ENCODE measurements at places on chromosomes 12 and 14.

DNA sequence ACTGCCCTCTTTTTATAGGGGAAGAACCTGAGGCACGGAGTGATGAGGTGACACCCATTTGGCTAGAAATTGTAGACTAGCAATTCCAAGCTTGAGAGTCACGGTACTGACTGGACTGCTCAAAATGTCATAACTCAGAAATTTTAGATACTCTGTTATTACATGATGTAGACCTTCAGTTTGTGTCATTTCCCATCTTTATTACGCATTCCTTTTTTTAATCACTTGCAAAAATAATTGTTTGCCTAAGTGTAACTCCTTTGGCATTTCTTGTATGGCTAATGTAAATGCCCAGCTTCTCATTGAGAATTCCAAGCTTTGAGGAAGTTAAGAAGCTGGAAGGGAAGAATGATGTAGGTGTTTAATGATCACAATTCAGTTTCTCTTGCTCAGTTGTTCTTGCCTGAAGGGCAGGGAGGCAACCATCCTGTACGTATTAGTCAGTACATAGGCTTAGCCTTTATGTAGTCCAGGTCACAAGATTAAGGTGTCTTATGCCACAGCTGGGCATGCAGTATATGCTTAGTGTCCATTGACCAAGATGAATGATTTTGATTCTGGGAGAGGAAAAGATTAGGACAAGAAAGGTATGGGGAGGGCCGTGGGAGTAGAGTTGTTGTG lies 68.2 kb upstream of the EVL start:
- no peak for DNase-seq

- DNase-seq: no peak
These were observed 375.5 kb downstream of the RAD51B start for GRCh38 chr14:68195126-68195525.

- no peak for DNase-seq
These were observed 194.5 kb downstream of the C12orf75 start for GRCh38 chr12:105524961-105525360.

DNA sequence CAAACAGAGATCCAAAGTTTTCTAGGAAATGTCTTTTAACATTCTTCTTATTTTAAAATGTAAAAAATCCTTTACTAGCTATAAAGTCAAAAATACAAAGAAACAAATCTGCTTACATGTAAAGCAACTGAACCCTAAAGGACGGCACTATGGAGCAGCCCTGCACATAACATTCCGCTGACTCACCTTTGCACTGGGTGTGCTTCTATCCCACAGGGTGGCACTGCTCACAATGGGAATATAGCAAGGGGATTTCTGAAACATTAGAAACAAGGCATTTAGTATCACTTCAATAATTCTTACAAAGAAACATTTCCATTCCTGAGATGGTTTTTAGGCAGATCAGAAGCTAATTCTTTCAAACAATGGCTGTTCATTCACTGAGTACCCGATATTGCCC lies 94.3 kb downstream of the C12orf42 start:
- no peak for DNase-seq

DNA sequence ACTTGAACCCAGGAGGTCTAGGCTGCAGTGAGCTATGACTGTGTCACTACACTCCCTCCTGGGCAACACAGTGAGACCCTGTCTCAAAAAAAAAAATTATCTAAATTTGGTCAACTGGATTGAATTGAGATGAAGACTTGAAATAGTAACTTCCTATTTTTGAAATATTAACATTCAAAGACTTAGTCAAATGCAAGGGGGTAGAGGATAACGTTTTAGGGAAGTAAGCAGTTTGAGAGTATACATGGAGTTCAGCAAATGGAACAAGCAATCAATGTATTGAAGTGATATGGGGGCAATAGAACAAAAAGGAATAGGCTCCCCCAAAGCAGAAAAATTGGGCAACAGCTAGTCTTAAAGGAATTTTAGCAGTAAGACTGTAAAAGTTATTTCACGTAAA lies 4.6 kb upstream of the MFAP5 start:
- no peak for DNase-seq

DNA sequence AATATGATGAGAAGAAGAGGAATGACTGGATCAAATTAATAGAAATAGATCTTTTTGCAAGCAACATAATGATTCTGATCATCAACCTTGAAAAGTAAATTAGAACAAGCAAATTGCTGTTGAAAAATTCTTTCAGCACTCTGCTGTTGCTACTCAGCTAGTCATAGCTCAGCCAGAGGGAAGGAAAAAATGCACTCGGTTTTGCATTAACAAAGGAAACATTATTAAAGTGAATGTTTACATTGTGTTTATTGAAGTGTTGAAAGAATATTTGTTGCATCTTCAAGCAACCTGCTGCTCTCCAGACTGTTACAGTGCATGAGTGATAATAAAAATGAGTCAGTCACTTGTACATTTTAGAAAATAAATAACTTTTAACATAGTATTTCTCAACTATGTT lies 26.5 kb downstream of the AP5M1 start:
- DNase-seq: no peak

GRCh38 chr14:37150414-37150813 lies 22.0 kb downstream of the SLC25A21 start:
- DNase-seq: no peak

GRCh38 chr14:30991408-30991807 lies 34.0 kb upstream of the AP4S1 start:
- no peak for DNase-seq

- DNase-seq: no peak
These were observed 6.4 kb downstream of the SERPINA6 start for GRCh38 chr14:94316692-94317091.

DNA sequence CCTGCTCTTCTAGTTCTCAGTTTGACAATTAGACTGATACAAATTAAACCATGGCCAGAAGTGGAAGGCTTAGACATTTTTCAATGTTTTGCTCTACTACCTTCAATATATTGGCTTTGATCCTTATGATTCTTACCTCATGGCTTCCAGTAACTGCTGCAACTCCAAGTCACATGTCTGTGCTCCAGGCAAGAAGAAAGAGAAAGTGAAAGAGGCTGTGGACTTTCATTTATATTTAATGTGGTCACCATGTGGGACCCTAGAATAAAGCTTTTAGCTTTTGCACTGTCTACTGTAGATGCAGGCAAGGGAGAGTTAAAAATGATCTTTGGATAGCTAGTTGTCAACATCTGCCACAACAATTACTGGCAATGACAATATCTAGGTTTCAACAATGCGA lies 214.3 kb upstream of the PDE3A start:
- DNase-seq: no peak

DNA sequence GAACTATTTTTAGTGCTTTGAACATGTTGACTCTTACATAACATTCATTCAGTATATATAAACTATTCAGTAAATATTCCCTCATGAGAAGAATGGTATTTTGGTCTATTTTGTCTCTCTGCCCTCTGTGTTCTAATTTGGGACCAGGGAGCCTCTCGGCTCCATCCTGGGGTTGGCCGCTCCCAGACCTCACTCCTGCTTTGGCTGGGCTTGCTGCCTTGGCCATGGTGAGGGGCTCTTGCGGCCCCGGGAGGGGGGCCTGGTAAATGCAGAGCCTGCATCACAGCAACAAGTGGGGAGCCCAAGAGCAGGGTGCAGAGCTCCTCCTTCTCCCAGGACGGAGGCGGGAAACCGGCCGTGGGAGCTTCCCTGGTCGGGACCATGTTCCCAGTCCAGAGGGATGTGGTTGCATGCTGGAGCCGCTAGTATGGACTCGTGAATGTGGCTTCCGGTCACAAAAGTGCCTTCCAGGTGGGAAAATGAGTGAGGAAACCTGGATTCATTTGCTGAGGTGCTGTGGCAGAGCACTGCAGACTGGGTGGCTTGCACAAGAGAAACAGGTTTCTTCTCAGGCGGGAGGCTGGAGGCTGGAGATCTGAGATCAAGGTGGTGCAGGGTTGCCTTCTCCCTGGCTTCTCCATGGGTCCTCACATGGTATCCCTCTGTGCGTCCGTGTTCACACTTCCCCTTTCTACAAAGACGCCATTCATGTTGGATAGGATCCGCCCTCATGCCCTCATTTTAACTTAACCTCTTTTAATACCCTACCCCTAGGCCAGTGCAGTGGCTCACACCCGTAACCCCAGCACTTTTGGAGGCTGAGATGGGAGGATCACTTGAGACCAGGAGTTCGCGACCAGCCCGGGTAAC lies 250.2 kb downstream of the CACNA1C start:
- DNase-seq: no peak

DNA sequence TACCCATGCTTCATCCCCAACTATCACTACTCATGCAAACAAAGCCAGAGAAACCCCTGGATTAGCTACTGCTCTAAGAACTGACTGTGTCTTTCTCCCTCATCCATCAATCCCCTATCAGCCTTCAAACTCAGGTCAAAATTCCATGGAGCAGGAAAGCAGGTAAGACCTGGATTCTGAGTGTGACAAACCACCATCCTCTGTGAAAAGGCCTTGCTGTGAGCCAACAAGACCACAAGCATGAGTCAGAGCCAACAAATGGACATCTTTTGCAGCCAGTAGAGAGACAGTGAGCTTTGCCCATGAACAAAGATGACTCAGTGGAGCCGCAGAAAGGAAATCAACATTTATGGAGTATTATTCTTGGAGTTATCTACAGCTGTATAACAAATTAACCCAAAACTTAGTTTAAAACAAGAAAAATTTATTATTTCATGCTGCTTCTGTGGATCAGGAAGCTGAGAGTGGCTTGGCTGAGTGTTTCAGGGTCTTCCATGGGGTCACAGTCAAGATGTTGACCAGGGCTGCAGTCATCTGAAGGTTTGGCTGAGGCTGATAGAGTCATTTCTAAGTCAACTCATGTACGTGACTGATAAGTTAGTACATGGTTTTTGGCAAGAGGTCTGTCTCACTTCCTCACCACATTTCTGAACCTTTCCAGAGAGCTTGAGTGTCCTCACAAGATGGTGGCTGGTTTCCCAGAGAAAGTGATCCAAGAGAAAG lies 61.1 kb downstream of the PITPNM2 start:
- no peak for DNase-seq

DNA sequence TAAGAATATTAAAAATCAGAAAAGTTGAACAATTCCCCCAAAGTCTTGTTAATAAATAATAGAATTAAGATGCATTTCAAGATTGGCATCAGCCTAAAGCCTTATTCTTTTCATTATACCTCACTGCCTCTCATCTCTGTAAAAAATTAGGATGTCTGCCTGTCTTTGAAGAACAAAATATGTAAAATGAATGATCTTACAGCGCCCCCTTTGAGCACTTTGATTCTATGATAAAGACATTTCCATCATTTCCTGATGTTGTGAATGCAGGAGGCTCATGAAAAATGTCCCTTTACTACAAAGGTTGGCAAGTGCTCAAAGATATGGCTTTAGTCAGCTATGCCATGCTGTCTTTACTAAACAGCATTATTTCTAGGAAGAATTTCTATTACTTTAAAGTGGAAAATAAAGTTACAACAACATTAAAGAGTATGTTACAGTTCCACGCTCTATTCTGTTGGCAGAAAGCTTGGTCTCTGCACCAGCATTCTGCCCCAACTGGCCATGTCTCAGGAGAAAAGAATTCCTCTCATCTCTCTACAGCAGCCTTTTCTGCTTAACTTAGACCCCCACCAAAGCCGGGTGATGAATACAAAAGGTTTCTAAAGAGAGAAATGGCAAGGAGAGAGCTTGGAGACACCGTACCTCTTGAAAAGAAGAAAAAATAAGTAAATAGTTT lies 95.1 kb downstream of the LLPH start:
- no peak for DNase-seq

DNA sequence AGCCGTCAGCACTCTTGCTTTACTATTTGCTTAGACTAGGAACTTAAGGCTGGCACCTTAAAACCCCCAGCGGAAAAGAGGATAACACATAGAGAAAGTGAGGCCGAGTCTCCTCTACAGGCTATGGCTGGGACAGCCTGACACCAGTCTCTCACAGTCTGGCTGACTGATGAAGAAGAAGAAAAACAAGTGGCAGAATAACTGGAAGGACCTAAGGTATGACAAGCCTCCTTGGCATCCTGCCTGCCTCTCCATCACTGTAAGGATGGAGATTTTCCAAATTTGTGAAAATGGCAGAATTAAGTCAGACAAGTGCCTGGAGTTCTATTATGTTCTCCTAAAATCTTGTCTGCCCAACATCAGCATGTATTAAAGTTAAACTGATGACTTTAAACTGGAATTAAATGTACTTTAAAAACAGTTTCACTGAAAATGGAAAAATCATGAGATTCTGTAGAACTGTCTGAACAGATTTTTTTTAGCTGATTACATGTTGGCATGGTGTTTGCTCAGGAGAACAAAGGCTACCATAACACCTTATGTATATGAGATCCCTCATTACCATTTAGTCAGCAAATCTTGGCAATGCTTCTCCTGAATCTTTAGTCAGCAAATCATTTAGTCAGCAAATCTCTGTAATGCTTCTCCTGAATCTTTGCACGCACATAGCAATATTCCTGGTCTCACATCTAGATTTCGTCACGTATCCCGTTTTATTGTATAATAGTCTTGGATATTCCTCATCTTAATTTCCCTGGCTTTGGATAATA lies 140.3 kb upstream of the AEBP2 start:
- no peak for DNase-seq

DNA sequence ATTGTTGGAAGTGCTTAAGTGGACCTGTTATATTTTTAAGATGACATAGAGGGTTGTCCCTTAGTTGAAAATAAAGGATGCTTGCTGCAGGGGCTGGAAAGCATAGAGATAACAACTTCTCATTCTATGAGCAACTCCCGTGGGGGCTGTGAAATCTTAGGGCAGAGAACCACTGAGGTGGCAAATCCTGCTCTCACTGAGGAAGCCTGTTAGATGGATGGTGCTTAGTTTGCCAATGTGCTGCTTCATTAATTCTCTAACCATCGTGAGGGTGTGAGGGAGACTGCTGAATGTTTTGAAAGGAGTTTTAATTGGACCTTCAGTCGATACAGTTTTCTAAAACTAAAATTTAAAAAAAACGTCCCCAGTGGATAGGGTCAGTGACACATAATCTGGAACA lies 46.5 kb downstream of the PTPRO start:
- no peak for DNase-seq

- no peak for DNase-seq
These were observed 457.0 kb downstream of the PCNX1 start for GRCh38 chr14:71363946-71364925.

DNA sequence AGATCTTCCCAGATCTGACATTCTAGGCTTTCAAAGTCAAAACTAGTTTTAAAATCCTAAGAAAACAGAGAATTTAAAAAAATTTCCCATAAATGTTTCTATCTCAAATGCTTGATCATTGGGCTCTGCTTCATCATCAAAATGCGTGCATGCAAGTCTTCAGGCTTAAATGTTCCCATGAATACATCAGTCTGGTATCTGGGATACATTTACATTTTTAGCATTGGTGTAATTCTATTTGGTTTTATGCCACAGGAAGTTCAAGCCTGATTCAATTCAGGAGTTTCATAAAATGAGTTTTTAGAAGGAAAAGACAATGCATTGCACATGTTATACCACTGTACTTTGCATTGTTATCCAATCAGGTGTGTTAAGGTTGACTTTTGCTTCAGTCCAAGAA lies 336.4 kb downstream of the PCNX1 start:
- no peak for DNase-seq

Measured in esophagus squamous epithelium (tissue), 5 donors.